ENCODE measurements at places on chromosomes 1 and 21.
A peak's percentile ranks its signal among the peaks of the same experiment; 100 is the strongest.

DNA sequence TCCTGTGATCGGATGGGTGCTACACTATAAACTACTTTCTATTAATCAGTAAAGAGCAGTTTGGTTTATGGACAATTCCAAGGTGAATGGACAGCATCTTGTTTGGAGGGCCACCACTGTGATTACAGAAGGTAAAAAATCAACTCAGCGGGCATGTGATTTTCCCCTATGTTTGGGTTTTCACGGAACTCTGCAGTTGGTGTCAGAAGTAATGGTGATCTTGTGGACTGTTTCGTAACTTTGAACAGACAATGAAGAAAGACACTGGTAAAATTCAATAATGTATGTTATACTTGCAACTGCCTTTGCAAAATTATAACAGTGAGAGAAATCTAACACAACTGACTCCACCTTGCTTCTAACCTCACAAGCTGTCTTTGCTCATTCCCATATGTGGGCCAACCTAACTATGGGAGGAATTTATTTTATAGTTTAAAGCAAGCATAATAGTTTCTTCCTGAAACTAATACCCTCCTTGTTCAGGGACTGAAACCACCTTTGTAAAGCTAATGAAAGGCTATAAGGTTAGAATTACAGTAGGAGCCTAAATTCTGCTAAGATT lies 53.2 kb downstream of the TRIM33 start:
- DNase-seq: no peak

DNA sequence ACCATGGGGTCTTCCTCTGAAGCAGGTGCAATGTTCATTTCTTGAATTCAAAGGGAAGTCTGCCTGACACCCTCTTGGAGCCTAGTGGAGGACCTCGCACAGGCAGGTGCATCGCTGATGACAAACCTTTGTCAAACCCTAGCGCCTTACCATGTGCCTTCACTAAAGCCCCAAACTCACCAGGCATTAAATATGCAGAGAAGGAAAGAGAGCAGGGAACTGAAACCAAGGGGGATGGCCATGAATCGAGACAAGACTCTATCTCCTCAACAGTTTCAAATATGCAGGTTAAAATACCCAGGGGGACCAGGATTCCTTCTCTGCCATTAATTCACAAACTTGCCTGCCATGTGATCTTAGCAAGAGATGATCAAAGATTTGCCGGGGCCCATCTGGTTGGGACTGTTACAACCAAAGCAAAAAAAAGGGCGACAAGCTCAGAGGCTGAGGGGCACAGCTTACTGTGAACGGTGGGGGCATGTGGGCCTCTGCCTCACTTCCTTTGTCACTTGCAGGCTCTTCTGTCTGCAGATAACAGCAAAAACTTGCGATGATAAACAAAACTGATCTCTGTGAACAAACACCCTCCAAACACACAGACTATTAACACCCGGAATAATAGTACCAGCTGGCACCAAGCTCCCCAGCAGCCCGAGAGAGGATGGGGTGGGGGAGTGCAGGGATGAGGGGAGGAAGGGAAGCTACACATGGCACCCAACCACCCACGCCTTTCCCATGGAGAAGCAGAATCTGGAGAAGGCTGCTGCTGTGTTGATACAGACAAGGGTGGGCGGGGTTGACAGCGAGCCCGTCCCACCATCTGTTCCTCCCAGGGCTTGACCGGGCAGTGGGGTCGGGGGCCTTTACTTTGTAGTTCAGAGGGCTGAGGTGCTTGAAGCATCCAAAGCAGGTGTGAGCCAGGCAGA lies 33.9 kb downstream of the TMEM63A start:
- peak; percentile 32 for DNase-seq

DNA sequence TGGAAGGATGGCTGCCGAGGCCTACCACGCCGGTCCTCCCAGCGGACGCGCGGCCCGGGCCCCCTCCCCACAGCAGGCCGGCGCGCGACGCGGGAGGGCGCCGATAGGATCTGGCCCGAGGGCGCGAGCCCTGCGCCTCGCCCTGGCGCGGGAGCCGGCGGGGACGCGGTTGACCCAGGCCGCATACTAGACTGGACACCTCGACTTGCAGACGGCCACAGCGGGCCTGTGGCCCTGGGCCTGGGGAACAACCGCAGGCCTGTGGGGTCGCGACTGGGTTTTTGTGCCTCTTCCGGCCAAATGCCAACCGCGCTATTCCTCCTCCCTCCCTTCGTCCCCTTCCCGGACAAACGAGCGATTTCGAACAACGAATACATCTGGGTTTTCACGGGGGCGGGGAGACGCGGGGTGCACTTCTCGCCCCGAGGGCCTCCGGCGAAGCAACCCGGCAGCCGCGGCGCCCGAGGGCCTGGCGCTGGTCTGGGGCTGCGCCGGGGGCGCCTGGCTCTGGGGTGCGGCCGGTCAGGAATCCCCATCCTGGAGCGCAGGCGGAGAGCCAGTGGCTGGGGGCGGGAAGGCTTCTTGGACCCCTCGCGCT lies 2.4 kb downstream of the NHLH2 start:
- DNase-seq: no peak

- DNase-seq: no peak
Observed at GRCh38 chr21:42975886-42976608, 1.7 kb downstream of the PKNOX1 start.

- no peak for DNase-seq
Observed at GRCh38 chr1:94883691-94884090, 43.2 kb downstream of the CNN3 start.

DNA sequence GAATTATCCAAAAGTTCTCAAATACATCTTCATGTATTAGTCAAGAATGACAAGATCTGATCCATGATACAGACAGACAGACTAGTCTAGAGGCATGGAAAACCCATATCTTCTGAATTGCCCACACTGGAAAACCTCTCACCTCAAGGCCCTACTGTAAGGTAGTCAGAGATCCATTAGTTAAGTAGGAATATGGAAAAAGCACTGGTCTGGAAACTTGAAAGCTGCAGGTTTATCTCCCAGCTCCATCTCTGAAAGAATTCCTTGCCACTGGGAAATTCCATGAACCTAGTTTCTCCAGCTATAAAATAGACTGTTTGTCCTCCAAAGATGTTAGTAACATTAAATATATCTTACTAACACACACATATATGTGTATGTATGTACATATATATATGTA lies 169.2 kb downstream of the AKT3 start:
- DNase-seq: no peak

DNA sequence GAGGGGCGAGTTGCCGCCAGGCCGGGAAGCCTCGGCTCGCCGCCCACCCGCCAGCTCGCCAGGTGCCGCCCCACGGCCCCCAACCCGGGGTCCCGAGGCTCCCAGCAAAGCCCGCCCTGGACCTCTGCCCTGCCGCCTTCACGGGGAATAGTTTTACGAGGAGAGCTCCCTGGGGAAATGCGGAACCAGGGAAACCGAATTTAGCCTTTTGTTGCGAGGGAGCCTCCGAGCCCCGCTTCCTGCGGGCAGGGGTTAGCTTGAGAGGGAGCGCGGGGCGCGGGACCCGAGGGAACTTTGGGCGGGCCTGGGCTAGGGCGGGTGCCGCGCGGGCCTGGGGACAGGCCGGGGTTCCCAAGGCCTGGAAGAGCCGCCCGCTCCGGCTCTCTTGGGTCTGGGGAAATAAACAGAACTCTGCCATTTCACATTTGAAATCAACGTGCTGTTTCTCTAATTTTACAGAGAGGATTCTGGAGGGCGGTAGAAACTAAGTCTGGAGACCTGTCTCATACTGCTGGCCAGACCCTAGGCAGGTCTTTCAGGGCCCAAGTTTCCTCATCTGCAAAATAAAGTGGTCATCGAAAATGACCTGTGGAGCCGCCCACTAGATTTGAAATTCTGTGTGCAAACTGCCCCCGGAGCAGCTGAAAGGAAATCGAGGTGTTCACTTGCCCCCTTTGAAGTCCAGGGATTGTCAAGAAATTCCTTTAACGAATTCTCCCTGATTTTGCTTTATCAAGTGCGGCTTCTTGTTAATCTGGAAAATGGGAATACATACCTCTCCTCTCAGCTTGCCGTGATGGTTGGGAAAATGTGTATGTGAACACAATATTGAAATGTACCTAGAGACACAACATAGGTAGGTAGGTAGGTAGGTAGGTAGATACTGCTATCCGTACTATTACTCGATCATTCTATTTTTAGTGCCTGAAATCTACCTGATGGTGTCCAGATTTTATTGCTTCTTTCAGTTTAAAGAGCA lies 749 bp upstream of the GLUL start:
- DNase-seq: peak; percentile 80

- no peak for DNase-seq
Observed at GRCh38 chr1:90970208-90970607, 51.6 kb downstream of the ZNF644 start.
